ENCODE measurements at places on chromosomes 11 and 22.

GRCh38 chr11:107293677-107294344 is 163.8 kb downstream of the CWF19L2 start:
- DNase-seq: no peak

GRCh38 chr22:38467904-38468442 is at the start of gene KDELR3:
Gene KDELR3, plus strand, starts transcription at chr22:38468096. Its CDS starts 138 bp downstream, at chr22:38468234.
- peak; percentile 90 for DNase-seq

DNA sequence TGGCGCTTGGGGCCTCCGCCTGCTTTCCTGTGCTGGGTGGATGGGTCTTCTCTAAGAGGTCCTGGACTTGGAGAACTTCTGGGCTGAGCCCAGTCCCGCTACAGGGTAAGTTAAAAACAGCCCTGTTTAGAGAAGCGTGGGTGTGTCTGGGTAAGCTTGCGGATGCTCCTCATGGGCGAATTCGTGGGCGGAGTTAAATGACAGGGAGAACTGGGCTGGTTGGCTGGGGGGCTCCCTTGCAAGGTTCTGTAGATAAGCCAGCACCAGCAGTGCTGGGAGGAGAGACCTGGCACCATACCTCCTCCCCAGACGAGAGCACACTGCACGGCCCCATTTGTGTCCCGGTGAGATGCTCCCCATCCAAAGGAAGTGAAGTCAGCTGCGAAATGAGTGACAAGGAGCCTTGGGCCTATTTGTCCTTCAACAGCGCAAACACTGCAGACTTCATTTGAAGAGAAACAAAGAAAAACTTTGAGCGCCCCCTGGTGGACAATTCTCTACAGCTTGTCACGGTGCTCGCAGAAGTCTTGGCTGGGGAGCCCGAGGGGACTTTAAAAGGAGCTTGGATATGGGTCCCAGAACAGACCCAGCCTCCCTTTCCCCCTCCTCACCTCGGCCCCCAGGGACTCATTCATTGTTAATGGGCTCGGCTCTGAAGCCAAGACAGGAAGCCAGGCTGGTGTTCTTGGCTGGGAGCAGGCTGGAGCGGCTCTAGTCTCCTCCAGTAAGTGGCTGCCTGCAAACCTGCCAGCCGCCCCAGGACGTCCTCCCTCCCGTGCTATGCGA is 39.5 kb downstream of the TP53I11 start:
- peak; percentile 97 for DNase-seq

- DNase-seq: no peak
Measured at GRCh38 chr11:122617297-122617696, 38.2 kb upstream of the UBASH3B start.

- DNase-seq: no peak
Measured at GRCh38 chr11:114942207-114942606, 263.9 kb downstream of the NXPE2 start.

- DNase-seq: no peak
Measured at GRCh38 chr22:50676661-50677492, 4.3 kb downstream of the SHANK3 start.

DNA sequence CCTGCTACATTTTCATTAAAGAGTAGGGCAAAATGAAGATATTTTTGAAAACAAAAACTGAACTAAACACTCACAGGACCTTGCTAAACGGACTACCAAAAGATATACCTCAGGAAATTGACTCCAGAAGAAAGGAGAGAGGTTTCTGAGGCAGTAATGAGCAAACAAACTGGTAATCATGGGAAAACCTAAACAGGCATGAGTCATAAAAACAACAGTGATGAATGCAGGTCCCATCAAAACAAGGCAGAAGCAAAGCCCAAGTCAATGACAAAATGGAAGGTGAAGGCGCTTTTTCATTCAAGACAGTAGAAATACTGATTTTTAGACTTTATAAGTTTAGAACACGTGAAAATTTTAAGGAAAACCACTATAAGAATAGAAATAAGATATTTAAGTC is 104.5 kb downstream of the EFCAB6 start:
- DNase-seq: no peak

DNA sequence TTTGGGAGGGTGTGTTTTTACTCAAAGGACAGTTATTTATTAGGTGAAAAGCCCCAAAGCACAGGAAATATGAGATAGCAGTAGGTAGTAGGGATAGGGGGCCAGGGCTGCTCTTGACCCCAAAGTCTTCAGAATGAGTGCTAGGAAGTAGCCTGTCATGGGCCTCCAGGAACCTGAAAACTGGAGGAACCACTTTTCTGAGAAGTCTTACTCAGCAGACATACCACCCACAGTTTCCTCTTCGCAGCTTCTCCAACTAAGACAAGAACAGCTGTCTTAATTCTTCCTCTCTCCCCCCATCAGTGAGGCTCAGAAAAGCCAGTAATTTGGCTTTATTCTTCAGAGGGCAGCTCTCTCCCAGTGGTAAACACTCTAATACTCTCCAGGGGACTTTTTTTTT is 84.0 kb upstream of the CTSC start:
- DNase-seq: peak; percentile 60

DNA sequence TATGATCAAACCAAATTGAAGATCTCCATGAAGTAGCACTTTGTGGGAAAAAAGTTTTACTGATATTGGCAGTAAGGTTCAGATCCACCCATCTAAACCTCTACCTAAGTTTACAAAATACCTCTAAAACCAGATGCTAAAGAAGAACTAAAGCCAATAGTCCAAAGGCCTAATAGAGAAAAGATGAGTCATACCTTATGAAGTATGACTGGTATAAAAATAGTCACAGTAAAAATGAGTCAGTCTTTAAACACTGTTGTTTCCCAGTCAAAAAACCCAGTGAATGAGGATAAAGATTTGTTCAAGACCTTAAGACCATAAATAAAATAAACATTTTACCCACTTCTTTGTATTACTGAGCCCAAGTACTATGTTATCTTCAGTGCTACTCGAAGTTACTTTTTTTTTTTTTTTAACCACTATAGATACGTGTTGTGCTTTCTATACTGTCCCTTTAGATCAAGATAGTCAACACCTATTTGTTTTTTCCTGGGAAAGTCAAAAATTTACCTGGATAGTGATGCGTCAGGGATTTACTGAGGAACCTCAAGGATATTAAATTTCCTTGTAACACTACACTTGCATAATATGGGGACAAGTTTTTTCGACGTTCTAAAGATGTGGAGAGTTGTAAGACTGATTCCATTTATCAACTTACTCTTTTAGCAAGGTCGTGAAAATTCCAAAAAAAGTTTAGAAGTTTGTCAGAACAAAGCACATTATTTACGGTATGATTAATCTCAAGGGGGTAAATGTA is 87.3 kb downstream of the CCDC73 start:
- DNase-seq: no peak

DNA sequence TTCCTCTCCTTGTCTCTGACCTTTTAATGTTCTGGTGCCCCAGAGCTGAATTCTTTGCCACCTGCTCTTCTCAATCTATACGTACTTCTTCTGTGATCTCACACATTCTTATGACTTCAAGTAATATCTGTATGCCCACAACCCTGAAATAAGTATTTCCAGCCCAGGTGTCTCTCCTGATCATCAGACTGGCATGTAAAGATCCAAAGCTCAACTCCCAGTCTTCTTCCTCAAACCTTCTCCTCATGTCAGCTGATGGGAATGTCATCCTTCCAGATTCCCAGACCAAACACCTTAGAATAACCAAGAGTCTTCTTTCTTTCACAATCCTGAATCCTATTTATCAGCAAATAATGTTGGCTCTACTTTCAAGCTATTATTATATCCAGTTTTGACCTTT is 9.3 kb downstream of the MS4A3 start:
- no peak for DNase-seq

DNA sequence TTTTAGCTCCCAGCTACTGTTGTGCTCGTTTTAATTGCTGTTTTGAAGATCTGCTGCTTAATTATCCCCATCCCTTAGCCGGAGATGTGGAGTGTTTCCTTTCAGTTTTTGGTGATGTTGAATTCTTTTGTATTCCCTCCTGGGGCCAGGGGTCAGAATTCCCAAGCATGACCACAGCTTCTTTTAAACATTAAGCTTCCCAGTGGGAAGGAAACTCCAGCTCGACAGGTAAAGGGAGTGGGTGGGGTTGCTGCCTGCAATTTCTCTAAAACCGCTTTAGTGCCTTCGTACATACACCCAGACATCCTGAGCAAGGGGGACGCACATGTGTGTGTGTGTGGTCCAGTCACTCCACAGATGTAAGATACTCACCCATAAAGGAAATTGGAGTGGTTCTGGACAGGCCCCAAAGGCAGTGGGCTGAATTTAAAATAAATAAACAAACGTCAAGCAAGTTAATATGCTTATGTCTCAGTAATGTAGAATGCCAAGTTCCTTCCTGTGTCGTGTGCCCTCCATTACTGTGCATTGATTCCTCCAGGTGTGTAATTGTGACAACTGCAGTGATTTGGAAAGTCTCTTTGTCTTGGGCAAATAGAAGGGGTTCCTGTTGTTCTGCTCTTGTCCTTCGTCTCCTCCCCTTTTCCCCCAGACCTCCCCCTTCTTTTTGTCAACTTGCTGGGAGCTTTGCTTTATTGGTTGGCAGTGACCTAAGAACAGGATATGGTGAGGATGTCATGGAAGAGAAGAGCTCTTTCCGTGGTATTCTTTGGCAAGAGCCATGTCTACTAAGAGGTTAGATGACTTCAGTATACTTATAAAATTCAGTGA is 19.2 kb upstream of the ADSL start:
- peak; percentile 37 for DNase-seq

DNA sequence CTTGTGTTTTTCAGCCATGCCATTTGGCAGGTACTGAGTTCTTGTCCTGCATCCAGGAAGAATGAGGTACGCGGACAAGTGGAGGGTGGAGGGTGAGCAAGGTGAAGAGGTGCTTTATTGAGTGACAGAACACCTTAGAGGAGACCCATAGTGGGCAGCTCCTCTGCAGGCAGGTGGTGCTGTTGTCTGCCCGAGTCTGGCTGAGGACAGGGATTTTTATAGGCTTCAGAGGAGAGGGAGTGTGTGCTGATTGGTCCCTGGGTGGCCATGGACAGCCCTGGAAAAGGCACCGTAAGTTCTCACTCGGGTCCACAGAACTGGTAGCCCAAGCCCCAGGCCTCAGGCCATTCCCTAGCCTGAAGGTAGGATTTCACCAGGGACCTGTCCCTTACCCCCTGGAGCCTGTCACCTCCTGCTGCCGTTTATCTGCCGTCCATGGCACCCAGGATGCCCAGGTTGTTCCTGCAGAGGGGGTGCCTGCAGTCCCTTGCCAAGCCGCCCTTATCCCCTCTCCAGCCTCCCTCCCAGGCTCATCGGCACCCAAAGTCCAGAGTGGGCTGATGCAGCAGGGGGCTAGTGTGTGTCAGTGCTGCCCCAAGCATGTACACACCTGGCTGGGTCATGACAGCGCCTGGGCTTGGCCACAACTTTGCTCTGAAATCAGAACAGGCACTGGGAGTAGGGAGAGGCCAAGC is 213.6 kb downstream of the LRRC4C start:
- DNase-seq: no peak

GRCh38 chr11:17699147-17700114 is 19.9 kb upstream of the MYOD1 start:
- DNase-seq: no peak

- DNase-seq: peak; percentile 12
Measured at GRCh38 chr11:116698080-116698479, 74.7 kb downstream of the BUD13 start.

GRCh38 chr11:106473089-106473722 is 395.7 kb downstream of the AASDHPPT start:
- DNase-seq: no peak

DNA sequence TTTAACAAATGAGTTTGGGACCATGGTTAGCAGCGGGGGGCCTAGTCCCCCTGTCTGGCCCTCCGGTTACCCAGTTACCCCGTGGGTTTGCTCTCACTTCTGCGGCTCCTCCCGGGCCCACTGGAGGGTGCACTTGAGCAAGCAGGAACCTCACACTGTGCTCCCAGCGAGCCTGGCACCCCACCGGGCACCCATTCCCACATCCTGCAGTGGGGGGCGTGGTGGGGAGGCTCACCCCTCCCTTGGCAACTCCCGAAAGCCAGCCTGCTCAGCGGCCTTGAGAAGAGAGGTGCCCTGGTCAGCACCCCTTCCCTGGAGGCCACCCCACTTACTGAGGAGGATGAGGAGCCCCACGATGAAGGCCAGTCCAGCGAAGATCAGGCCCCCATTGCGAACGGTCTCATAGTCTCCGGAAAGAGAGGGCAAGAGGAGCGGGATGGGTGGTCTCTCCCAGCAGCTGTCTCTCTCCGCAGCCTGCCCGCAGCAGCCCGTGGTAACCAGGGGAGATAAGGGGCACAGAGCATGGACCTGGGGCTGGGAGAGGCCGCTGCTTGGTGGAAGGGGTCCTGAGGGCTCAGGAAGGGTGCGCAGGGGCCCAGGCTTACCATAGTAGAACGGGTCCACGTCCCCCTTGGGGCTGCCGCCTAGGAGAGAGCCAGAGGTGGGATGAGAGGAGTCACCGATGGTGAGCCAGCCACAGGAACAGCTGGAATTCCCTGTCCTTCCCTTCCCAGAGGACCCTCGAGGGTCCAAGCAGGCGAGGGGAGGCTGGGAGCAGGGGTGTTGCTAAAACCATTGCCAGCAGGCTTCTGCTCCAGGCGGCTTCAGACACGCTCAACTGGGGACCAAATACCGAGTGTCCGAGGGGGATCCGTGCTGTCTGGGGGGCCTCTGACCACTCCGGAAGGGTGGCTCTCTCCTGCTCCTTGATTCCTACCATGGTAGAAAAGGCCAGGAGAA is 2.2 kb downstream of the FXYD2 start:
- peak; percentile 82 for DNase-seq

GRCh38 chr11:64023712-64024710 is 11.7 kb upstream of the FLRT1 start:
- no peak for DNase-seq

GRCh38 chr11:120061761-120062560 is 76.0 kb downstream of the TRIM29 start:
- peak; percentile 36 for DNase-seq

DNA sequence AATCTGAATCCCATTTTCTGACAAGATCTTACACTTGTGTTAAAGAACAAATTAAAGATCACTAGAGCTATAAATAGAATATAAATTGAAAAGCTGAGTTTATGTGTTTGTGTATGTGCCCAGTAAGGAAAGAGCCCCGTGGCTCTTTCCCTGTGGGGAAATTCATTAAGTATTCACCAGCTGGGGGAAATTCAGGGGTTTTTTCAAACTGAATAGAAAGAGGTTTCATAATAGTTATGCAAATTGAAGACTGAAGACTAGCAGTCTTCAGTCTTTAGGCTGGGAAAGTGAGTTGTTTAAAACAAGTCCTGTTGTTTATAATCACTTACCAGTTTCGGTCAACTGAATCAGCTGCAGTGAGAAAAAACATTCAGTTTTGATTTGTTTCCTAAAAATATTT is 11.3 kb upstream of the MS4A7 start:
- no peak for DNase-seq

DNA sequence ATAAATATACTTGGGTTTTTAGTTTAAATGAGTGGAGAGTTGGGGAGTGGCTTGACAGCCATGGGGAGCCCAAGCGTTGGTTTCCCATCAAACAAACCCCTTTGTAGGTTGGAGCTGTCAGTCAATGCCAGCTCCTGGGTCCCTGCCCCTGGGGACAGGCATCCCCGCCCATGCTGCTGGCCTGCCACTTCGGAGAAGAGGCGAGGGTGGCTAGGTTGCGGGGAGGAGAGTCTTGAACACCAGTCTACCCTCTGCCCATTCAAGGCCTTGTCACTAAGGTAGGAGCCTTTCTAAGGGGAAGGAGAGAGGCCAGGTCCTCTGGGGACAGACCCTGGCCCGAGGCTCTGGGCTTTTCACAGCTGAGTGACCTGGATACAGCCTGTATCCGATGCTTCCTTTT is 211.9 kb upstream of the CADM1 start:
- no peak for DNase-seq

GRCh38 chr11:75809991-75810390 is 5.0 kb upstream of the UVRAG start:
- DNase-seq: no peak

GRCh38 chr11:116928845-116929244 is 91.4 kb upstream of the APOA1 start:
- no peak for DNase-seq

GRCh38 chr11:57387289-57388030 is 3.0 kb downstream of the PRG2 start:
- DNase-seq: no peak

Measured in activated CD8-positive, alpha-beta memory T cell treated with anti-CD3 and anti-CD28 coated beads, Interleukin-2, amount 50 U/mL, for 48 hours (primary cell).